ENCODE measurements at places on chromosomes 2 and 18.
A peak's percentile ranks its signal among the peaks of the same experiment; 100 is the strongest.

DNA sequence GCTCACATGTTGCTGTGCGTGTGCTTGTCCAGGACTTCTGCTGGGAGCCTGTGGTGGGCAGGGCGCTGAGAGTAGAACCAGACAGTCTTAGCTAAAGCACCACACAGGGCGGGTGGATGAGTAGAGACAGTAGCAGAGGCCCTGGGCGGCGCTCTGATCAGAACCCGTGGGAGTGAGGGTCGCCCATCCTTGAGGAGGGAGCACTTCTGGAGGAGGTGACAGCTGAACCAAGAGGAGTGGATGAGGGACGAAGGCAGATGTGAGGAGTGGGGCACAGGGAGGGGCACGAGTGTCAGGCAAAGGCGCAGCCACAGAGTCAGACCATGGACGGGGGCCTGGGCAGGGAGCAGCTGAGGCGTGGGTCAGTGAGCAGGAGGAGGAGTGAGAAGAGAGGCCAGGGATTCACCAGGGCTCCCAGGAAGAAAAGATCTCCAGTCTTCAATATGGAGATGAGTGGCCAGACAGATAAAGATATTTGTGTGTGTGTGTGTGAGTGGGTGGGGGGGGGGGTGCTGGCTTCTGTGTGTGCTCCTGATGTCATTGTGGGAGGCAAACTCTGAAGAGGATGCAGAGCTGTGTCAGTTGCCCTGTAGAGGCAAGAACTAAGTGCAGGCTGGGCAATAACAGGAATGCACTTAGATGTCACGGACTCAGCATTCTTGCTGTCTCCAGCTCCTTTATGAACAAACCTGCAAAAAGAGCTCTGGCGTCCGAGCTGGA, 79.6 kb downstream of the TPO start:
- no peak for DNase-seq

GRCh38 chr18:45221363-45221762, 393.9 kb upstream of the SLC14A2 start:
- peak; percentile 74 for DNase-seq

DNA sequence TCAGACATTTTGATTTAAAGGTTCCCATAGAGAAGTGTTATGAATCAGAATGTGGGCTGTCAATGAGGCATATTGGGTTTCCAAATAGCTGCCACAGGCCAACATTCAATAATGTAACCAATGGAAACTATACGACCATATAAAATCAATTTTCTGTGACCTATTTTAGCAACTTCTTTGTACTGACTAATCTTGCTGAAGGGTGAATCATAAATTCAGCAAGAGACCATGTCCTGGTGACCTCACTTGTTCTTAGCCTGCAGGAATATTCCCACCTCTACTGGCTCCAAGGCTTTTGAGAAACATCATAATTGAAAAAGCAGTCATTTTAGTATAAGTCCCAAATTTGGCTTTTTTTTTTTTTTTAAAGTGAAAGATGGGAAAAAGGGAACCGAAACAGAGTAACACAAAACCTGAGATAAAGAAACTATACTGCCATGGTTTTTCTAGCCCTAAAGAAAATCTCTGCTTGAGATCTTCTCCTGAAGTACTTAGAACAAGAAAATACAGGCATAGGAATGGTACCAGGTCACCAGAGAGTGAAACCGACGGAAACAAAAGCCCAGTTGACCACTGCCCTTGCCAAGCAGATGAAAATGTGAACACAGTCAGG, 32.1 kb downstream of the PLEKHM3 start:
- peak; percentile 73 for DNase-seq

- DNase-seq, result peak; percentile 31
Measured at GRCh38 chr2:160028431-160029269, 33.8 kb downstream of the PLA2R1 start.

DNA sequence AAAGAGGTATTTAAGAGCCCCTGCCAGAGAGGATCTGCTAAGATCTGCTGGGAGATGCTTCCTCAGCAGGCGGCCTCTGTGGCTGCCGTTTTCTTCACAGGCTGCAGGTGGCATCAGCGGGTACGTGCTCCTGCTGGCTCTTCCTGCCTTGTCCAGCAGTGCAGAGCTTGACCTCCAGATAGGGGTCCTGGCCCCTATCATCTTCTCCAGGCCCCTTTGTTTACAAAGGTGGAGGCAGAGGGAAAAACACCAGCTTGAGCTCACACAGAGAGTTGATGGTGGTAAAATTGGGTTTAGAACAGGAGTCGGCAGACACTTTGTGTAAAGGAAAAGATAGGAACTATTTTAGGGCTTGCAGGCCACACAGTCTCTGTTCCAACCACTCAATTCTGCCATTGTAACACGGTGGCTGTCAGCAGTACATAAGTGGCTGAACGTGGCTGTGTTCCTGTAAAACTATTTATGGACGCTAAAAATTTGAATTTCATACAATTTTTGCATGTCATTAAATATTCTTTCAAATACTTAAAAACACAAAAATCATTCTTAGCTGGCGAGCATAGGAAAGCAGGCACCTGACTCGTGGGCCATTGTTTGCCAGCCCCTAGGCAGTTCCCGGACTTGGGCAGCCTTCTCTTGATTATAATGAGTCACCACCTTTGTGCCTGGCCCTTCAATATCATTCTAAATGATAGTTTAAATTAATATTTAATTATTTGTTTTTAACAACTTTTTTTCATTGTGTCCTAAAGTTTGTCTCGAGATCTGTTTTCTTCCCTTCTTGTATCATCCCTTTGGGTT, 98.2 kb upstream of the B3GNT7 start:
- DNase-seq, result peak; percentile 53

DNA sequence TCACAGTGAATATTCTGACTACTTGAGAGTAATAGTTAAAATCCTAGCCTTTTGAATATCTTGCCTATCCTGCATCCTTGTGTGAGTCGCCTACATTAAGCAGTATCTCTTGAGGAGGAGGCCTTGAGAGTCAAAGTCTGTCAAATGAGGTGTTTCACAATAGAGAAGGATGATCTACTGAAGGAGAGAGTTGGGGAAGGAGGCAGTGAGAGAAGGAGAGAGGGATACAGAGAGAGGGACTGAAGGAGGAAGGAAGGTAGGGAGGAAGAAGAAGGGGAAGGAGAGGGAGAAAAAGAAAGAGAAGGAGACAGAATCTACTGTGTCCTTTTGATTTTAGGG, 123.6 kb upstream of the CYP26B1 start:
- DNase-seq, result no peak

DNA sequence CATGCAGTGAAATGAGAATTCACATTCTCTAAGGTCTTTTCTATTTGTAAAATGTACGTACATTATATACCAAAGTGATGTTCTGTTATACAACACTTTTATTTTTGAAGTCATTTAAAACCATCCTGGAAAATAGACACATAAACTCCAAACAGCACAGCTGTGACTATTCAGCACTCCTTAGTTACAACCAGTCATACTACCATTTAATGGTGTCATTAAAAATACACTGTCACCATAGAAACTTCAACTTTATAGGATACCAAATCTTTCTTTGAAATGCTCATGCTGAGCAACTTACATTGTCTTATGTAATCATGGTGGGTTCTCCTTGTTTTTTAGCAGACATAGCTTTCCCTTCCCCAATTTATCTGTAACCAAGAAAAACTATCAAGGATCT, 85.3 kb downstream of the METTL4 start:
- DNase-seq, result peak; percentile 38

DNA sequence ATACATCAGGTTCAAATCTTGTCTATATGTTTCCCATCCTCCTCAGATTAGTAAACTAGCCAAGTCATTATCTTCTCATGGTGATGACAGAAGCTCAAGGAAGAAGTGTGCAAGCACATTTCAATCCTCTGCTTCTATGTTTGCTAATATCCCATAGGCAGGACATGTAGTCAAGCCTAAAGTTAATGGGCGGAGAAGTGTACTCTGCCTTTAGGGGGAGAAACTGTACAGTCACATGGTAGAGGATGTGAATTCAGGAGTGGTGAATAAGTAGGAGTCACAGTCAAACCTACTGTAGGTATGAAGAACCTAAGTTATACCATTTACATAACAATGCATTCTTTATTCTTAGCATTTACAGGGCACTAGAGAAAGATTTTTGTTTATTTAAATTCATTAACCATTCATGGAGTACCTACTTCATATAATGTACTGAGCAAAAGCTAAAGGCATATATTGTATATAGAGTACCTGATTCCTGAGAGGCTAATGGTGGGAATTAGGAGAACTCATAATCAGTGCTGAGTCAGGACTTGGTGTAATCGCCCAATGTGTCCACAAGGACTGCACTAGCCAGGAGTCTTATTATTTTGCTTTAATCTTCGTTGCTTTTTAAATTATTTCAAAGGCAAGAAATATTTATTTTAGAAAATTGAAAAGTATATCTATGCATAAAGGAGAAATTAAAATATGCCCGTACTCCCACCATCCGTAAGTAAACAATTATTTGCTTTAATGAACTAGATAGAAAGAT, 394.3 kb upstream of the ETAA1 start:
- DNase-seq, result no peak

GRCh38 chr2:233125455-233126065, 65.4 kb downstream of the INPP5D start:
- no peak for DNase-seq

GRCh38 chr18:136433-136832, 21.9 kb upstream of the USP14 start:
- DNase-seq, result peak; percentile 17

Data from RPMI7951 (cell line).